ENCODE measurements at places on chromosomes 5 and 9.

DNA sequence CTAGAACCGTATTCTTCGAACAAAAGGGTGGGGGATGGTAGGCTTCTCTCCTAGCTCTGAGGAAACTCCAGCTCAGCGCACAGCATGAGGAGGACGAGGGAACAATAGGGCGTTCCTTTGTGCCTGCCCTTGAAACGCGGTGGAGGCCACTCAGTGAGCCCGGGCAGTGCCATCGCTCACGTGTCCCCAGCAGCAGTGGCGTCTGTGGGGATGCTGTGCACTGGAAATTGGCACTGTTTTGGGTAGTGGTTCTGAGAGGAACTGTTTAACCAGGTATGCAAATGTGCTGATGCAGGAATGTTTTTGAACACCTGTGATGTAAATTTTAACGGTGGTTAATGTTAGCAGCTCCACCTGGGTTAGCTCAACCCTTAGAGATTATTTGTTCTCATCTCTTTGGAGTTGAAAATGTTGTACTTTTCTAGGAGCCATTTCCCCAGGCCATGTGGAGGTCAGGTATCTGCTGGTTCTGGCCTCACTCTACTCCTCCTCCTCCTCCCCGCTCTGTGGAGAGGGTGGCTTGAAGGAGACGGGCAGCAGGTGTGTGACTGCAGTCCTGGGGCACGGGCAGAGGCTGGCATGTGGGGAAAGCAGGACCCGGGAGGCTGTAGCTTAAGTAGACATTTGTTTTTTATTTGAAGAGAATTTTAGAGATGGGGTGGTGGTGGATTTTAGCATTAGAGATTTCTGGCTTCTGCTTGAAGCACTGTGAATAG lies 48.3 kb downstream of the EHMT1 start:
- no peak for DNase-seq

DNA sequence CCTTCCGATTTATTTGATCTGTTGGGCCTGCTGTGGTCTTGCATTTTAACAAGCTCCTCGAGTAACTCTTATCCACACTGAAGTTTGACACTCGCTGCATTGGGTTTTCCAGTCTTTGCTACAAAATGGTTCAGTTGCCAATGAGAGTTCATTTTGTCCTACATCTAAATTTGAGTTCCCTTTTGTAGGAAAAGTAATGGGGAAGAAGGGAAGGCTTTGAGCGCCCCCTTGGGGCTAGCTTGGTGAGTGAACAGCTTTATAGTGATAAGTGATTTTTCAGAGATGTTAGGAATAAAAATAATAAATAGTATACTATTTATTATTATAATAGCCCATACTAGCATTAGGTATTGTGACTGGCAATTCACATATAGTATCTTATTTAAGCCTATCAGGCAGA lies 89.9 kb upstream of the GNAQ start:
- peak; percentile 62 for DNase-seq

GRCh38 chr5:179154991-179155955 lies 95.1 kb downstream of the ZNF354C start:
- DNase-seq = no peak

DNA sequence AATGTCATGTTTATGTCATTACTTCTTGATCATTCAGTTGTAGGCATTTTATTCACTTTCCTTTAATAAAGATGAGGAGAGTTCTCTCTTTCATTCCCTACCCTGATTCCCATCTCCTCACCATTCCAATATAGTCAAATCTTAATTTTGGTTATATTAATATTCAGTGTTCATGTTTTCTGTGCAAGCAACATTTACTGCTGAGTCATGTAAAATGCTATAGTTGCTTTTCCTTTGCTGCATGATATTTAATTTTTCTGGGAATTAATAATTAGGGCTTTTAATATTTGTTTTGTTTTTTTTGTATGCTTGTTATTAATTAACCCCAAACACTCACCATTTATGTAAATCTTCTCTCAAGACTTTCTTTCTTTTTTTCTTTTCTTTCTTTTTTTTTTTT lies 18.5 kb downstream of the POU4F3 start:
- DNase-seq = no peak

DNA sequence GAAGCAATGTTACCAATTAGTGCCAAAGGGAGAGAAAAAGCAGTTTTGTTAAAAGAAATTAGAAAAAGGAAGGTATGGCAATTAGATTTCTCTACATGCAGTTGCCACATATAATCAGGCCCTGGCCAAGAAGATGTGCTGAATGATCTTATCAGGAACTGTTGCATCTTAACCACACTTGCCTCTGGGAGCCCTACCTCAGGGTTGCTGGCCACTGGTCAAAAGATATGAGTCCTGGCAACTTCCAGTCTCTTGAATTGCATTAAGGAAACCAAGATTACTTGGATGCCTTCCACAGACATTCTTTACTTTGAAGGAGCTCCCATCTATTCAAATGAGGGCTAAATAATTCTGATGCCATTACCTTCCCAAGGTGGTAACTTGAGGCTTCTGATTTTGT lies 60.4 kb downstream of the TNC start:
- DNase-seq = peak; percentile 96

- peak; percentile 42 for DNase-seq
Measured at GRCh38 chr9:129746092-129746777, 6.6 kb downstream of the PTGES start.

DNA sequence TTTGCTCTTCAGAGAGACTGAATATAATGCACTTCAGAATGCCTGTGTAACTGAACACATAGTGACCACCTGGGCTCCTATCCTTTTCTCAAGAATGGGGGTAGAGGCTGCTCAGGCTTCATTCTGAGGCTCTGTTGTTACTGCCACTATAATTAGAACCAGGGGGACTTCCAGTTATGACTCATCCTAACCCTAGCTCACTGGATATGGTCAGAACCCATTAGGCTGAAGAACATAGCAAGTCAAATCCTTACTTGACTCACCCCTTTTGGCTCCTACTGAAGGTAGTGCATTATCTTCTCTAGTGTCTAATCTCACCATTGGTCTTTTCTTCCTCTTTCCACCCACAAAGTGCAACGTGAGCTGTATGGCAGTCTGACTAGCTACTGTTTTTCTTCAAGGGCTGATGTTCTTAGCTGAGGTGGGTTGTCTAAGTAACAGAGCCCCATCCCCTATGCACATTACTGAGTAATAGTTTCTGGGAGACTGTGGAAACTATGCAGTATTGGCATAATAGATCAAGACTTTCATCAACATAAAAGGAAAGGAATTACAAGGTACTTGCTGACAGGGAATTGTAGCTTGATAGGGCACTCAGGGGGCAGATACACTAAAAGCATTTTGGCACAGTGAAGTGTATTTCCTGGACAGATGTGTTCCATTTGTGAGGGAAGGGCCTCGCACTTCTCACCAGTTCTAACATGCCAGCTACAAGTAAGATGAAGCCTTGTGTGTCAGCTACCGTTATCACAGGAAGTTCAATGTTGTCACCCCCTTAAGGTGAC lies 431.0 kb upstream of the MEF2C start:
- peak; percentile 89 for DNase-seq

GRCh38 chr9:110951805-110952539 lies 86.3 kb downstream of the LPAR1 start:
- peak; percentile 30 for DNase-seq

DNA sequence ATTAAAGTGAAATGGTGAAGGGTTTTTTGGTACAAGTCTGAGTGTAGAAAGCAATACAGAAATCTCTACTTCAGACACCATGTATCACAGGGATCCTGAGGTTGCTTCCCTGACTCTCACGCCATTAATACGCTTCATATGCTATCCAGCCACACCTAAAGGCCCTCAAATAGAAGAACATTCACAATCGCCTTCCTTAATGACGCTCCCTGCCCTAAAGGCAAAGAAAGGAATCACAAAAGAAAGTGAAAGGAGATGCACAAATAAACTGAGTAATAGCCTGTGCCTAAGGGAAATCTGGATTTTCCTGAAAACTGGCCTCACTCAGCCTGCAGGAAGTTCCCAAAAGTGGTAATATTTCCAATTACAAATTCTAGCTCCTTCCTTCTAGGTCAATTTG lies 1002.7 kb upstream of the DMAC1 start:
- no peak for DNase-seq

DNA sequence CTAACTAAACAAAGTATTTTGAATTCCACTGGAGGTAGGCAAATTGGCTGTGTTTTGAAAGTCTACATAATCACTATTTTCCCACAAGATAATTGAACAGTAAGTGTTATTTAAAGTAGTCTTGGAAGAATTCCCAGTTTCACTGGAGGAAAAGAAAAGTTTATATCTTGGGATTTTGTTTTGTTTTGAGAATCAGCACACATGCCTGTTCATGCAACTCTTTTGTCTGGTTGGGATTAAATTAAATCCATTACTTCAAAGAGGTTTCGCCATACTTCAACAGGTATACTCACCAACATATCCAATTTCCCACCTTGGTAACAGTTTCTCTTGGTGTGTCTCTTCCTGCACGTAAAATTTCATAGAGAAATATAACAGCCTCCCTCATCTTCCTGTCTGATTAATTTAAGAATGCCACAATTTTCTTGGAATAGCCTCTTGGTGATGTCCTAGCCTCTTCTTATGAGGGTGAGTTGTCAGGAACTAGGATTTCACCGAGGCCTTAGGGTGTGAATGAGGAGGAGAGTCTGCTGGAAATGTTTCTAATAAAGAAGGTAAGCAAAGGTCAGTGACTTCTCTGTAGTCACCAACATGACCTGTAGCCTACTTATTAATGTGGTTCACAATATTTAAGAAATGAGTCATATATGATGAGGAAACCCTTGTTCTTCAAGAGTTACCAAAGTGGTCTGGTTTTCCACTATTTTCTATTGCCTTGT lies 48.1 kb downstream of the ITGA2 start:
- peak; percentile 85 for DNase-seq

- peak; percentile 71 for DNase-seq
Measured at GRCh38 chr9:94808926-94809700, 82.6 kb downstream of the AOPEP start.

GRCh38 chr5:168260353-168261226 lies 30.9 kb upstream of the WWC1 start:
- no peak for DNase-seq

DNA sequence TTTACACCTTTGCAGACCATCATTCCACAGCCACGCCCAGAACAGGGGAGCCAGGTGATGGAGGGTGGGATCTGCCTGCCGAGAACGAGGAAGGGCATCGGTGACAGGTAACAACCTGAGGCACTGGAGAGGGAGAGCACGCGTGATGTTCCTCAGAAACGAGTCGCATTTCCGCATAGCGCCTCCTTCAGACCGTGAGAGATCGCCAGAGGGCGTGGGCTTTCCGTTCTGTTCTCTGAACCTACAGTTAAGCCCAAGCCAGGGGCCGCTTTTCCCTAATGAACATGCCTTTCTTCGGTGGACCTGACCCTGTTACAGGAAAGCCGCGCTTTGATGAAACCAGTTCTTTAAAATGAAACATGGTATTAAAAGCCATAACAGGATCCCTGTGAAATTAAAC lies 17.1 kb upstream of the ADAMTS2 start:
- no peak for DNase-seq

- no peak for DNase-seq
Measured at GRCh38 chr9:76087976-76088375, 197.5 kb downstream of the PCSK5 start.

- DNase-seq = peak; percentile 86
Measured at GRCh38 chr9:121271368-121272341, 3.7 kb downstream of the GSN start.

DNA sequence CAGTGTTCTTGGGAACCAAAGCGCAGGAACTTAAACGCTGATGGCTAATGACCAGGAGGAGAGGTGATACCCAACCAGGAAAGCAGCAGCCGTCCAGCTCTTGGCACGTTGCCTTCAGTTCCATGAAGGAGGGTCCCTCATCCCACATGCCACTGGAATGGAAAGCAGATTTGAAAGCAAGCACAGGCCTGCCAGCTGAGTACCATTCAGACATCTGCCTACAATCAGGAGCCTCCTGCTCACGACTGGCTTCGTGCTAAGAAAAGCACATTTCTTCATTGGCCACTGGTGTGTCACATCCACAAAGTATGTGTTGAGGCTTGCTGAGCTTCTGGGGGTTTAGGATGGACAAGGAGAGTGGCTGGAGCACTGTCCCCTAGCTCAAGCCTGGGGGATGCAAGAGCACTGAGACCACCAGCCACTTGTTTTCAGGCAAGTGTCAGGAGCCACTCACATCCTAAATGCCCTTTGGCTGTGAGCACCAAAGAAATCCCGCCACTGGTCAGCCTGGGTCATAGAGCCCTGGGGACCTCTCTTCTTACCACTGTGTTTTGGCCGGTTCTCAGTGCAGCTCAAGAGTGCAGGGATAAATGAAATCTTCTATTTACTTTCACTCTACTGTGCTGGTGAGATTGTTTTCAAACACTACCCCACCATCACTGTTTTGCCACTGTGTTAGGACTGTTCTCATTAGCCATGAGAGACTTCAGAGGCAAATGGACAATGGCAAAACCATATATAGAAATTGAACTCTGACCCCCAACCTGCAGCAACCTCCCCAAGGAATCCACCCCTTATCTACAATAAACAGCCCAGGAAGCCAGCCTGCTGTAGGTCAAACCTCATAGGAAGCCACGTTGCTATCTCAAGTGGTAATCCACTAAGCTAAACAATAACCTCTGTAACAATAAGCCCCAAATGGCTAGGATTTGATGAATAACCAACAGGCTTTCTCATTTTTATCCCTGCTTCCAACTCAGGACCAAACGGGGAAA lies 58.3 kb downstream of the MTX3 start:
- no peak for DNase-seq

DNA sequence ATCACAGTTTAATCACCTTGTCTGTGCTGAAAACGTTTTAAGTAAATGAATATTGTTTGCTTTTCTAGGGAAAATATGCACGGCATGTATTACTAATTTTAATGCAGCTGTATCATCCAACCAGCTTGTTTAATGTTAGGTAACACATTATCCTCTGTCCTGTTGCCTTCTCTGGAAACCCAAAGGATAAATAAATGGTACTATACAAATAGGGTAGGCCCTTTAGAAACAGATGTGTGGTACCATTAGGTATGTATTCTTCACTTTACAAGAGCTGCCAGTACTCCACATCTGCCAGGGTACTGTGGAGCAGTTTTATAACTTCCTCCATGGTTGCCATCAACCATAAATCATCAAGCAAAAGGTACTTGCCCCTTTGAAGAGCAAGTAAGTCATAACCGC lies 42.9 kb downstream of the FAF2 start:
- no peak for DNase-seq

DNA sequence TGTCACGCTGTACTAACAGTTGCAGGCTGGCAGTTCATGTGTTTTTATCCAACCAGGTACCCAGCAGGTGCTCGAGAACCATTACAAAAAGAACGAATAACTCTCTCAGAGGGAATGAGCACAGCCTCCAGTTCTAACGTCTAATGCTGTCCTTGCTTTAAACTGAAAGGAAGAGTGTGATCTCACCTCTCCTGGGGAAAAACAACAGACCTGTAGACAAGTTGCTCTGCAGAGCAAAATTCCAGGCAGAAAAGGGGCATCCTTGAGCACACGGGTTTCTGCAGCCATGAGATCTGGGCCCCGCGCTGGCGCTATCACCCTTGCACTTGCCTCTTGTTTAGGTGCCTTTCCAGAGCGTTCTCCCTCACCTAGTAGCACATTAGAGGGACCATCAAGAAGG lies 92.5 kb upstream of the DNAH5 start:
- peak; percentile 71 for DNase-seq

- no peak for DNase-seq
Measured at GRCh38 chr5:52638732-52639131, 149.0 kb upstream of the ITGA1 start.

GRCh38 chr9:136092741-136093140 lies 2.3 kb downstream of the NACC2 start:
- DNase-seq = no peak

GRCh38 chr9:81976351-81976750 lies 12.2 kb upstream of the SPATA31D1 start:
- DNase-seq = no peak

- peak; percentile 49 for DNase-seq
Measured at GRCh38 chr5:18281947-18282581, 647.8 kb downstream of the TAF11L14 start.

GRCh38 chr5:32712481-32713360 lies 1.6 kb downstream of the NPR3 start:
- DNase-seq = peak; percentile 19

- DNase-seq = no peak
Measured at GRCh38 chr9:6152788-6153187, 62.8 kb upstream of the IL33 start.
